ENCODE measurements at places on chromosomes 1 and 21. TPM values are rescaled to one million over a fixed set of nuclear protein-coding genes. Genes with fewer than 3 reads are reported as not detected.

GRCh38 chr1:49102752-49103151 is 326.1 kb upstream of the BEND5 start:
- H3K4me1 ChIP-seq, result no peaks in the 10 kb centered on the region
- H3K4me3 ChIP-seq, result no peak overlapping the region
- H3K36me3 ChIP-seq, result no peaks in the 10 kb centered on the region
- no peaks in the 10 kb centered on the region for H3K27me3 ChIP-seq
- DNase-seq, result no peak

- H3K4me3 ChIP-seq, result peak overlapping the region; percentile 52
- H3K4me1 ChIP-seq, result peaks cover 68% of the 10 kb centered on the region
- H3K36me3 ChIP-seq, result peaks cover 22% of the 10 kb centered on the region
- H3K27ac ChIP-seq, result peak overlapping the region; percentile 64
These were observed 64.9 kb downstream of the SLC45A1 start for GRCh38 chr1:8382608-8383505.

GRCh38 chr1:160421881-160422280 is 21.5 kb downstream of the VANGL2 start:
- no peaks in the 10 kb centered on the region for H3K36me3 ChIP-seq
- no peaks in the 10 kb centered on the region for H3K27me3 ChIP-seq
- DNase-seq, result no peak
- no peaks in the 10 kb centered on the region for H3K4me1 ChIP-seq

- H3K4me3 ChIP-seq, result no peak overlapping the region
- H3K27ac ChIP-seq, result no peak overlapping the region
- no peak for DNase-seq
- H3K36me3 ChIP-seq, result no peaks in the 10 kb centered on the region
These were observed 627.8 kb downstream of the MATN1 start for GRCh38 chr1:30095451-30096025.

DNA sequence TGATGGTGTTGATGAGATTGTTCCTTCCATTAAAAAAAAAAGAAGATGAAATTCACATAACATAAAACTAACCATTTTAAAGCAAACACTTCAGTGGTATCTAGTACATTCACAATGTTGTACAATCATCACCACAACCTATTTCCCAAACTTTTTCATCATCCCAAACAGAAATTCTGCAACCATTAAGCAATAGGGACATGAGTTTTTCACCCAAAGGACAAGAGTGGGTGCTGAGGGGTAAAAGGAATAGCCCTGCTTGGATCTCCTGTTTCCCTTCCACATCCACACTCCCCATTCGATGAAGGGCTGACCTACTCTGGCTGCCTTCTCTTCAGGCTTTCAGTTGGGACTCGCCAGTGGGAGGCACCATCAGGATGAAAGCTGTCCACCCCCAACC is 59.3 kb downstream of the SLC9A1 start:
- no peak overlapping the region for H3K27ac ChIP-seq
- no peak for DNase-seq
- no peaks in the 10 kb centered on the region for H3K27me3 ChIP-seq
- H3K4me1 ChIP-seq, result peaks cover 10% of the 10 kb centered on the region

DNA sequence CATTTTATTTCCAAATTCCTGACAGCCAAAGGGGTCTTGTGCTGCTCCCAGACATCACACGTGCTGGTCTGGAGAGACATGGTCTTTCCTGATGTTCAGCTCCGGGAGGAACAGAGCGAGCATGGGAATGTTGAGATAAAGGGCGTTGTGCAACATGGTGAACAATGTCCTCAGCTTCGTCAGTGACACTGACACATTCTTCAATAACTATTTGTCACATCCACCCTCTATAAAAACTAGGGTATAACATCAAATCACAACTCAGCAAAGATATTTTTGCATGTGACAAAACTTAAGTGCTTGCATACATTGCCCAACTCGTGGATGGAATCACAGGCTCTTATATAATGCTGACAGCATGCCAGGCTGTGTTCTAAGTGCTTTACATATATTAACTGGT is 42.4 kb upstream of the GRHL3 start:
- H3K36me3 ChIP-seq, result no peaks in the 10 kb centered on the region
- H3K4me1 ChIP-seq, result peaks cover 9% of the 10 kb centered on the region
- DNase-seq, result no peak
- H3K27ac ChIP-seq, result no peak overlapping the region
- H3K4me3 ChIP-seq, result no peak overlapping the region

GBP2 gene
- total RNA-seq, result 189 TPM

CBR3 gene
- 13.5 TPM for total RNA-seq

TRPM2 gene
- 3.7 TPM for total RNA-seq

BSND gene
- total RNA-seq, result not detected

C1orf52 gene
- 26.8 TPM for total RNA-seq

CCDC181 gene
- not detected for total RNA-seq

MYBPH gene
- total RNA-seq, result not detected
